ENCODE measurements at places on chromosomes 1 and 21.

DNA sequence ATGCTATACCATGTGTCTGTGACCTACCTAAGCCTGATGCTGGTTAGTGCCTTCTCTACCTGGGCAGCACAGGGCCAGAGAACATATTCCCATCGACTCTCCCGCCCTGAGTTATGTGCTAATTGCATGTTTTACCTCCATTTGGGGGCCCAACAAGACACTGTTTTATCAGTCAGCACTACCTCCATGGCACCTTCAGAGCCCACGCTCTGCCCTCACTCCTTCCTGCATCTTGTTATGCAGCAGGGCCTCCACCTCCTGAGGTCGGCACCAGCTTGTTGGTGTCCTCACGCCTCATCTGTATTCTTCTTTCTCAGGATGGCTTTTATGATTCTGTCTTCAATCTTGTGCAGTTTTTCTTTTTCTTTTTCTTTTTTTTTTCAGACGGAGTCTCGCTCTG, 11.9 kb downstream of the WNT9A start:
- no peak for DNase-seq

GRCh38 chr1:98323906-98324358, 337.6 kb upstream of the SNX7 start:
- peak; percentile 3 for DNase-seq

GRCh38 chr1:93042187-93043056, 36.7 kb upstream of the MTF2 start:
- peak; percentile 9 for DNase-seq

DNA sequence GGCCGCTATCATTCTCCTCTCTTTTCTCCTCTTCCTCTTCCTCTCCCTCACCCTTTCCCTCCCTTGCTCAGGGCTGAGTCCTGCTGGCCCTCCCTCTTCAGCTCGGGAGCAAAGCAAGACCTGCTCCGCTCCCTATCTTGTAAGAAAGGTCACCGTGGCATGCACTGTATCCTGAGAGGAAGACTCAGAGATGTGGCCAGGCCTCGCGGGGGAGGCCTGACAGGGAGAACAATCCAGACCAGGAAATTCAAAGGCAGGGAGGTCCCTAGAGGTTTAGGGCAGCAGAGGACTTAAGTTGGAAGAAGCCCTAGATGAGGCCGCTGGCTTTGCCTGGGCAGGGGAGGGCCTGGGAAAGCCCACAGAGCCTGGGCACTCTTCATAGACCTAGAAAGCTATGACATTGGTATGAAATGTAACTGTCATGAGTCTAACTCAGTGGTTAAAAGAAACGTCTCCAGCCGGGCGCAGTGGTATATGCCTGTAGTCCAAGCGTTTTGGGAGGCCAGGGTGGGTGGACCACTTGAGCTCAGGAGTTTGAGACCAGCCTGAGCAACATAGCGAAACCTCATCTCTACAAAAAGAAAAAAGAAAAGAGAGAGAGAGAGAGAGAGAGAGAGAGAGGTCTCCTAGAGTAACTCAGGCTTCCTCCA, 14.6 kb upstream of the PTAFR start:
- DNase-seq, result no peak

GRCh38 chr1:31531177-31531999, 44.9 kb upstream of the TINAGL1 start:
- no peak for DNase-seq

- peak; percentile 47 for DNase-seq
Observed at GRCh38 chr1:89820422-89821321, at the start of gene LRRC8D. Gene LRRC8D (plus strand): TSS chr1:89821032. CDS start chr1:89933069, 112,037 bp downstream.

DNA sequence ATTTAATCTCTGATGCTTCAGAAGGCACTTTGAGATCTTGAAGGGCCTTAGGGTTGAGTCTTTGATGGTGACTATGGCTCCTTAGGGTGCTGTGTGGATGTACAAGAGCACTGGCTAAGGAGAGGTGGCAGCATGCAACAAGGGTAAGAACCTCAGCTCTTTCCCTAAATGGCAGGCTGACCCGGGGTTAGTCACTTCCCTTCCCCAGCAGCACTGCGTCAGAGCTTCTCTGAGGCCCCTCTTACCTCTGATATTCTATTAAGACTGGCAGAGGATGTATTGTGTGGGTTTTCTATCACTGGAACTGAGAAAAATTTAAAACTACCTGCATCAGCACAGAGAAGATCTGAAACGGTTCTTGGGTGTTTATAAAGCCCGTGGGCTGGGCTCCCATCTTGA, 11.8 kb downstream of the C1orf116 start:
- DNase-seq, result no peak

DNA sequence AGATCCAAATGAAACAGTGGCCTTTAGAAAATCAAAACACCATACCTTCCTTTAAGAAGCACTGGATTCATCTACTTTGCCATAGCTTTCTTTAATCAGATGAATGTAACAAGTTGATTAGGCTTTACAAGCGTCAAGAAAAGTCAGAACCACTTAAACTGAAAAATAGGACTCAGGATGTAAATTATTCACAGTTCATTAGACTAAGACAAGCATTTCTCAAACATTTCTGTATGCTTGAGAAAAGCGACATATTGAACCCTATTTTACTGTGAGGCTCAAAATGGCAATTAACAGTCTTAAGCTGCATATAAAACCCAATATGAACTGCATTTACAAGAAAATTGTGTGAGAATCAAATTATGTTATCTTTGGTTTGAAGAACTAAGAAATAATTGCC, 256.7 kb upstream of the SNX7 start:
- DNase-seq, result no peak

DNA sequence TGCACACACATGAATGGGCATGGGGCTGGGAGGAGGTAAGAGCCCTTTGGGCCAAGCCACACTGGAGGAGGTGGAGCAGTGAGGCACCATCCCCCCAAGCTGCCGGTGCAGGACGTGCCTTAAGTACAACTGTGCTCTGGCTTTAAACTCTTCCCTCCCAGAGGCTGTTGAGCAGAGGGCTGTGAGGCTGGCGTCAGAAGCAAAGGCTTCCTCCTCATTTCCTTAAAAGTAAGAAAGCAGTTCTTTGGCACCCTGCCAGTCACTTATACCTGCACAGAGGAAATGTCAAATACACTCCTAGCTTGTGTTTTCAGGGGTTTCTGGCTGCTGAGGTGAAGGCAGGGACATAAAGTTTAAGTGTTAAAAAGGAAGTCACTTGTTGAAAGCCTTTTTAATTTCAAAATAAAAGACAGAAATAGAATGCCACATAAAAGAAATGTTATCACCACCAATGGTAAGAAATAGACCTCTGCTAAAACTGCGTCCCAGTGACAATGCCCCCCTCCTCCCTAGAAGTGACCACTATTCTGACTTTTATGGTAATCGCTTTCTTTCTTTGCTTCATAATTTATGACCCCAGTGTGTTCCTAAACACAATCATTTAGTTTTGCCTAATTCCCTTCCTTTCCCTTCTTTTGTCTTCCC, 33.0 kb downstream of the LAMC2 start:
- no peak for DNase-seq

DNA sequence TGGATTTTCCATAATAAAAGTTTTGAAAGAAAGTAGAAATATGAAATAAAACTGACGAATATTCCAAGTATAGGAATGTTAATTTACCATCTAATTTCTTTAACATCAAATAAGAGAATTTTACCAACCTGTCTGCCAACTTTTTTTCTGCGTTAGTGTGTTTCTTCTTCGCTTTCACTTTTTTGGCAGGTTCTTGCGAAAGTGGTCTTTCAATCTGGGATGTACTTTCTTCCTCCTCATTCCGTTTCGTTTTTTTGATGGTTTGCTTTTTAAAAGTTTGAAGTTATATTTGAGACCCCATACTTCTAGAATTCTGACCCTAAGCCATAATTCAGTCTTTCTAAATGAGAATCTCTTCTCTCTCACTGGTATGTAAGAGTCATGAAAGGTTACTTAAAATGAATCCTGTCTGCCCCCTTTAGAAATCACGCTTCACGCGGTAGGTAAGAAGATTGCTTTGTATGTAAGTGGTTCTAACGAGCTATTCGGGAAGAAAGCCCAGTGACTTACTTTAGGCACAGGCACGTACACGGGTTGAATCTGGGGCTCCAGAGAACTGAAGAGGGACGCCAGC, 580 bp downstream of the RBM34 start:
- no peak for DNase-seq

DNA sequence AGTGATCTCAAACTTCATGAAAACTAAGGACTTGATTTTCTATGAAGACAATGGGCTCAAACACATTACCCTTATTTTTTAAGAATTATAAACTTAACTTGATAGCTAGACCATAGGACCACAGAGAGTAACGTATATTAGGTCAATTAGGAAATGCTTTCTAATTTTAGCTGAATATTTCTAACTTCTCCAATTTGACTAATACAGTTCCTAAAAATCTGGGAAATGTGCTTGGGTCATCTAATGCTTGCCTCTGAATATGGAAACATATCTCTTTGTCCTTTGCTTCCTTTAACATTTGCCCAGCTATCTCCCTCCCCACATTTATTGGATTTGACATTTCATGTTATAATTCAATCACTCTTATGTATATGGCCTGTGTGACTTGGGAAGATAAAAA, 141.4 kb downstream of the LHX8 start:
- DNase-seq, result no peak

GRCh38 chr1:221923929-221924598, 182.2 kb upstream of the DUSP10 start:
- no peak for DNase-seq

DNA sequence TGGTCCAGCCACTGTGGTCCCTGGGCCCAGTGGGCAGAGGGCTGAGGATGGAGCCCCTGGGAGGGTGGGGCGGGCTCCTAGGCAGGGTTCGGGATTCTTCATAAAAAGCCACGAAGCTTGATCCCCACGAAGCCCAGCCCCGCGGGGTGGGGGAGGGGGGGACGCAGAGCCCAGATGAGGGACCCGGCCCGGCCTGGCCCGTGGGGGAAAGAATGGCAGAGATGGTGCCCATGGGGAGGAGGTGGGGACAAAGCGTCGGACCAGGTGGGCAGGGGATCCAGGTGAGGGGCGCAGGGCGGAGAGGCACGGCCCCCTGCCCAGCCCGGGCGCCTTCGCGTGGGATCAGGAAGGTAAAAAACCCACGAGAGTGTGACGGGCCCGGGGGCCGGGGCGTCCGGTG, 6.0 kb upstream of the SMIM12 start:
- DNase-seq, result no peak

- DNase-seq, result no peak
Observed at GRCh38 chr21:45362748-45363145, 42.2 kb upstream of the COL18A1 start.

- no peak for DNase-seq
Observed at GRCh38 chr1:178091986-178092745, 1.7 kb upstream of the RASAL2 start.

DNA sequence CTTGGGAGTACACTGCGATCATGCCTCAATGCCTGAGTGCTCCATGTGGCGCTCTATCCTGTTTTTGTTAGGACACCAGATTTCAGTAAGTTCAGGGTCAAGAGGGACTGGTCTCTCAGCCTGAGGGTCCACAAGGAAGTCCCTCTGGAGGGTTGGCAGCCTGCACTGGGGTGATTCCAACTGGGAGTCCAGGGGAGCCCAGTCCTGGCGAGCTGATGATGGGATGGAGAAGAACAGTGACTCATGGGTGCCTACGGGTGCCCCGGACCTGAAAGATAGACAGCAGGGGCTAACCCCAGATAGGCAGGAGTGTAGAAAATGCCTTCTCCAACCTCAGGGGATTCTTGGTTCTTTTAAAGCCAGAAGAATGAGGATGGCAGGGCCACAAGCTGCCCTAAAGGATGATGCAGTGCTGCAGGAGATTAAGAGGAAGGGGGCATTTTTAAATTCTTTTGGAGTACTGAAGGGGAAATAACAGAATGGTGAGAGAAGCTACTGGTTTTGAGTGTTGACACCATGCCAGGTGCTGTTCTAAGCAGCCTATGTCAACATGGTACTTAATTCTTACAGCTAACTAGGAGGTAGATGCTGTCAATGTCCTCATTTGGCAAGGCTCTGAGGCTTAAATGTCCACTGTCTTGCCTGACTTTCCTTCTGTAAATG, 68.4 kb upstream of the TLR5 start:
- no peak for DNase-seq

GRCh38 chr1:49098866-49099265, 322.2 kb upstream of the BEND5 start:
- no peak for DNase-seq

- DNase-seq, result no peak
Observed at GRCh38 chr21:36798491-36798890, 99.6 kb downstream of the SIM2 start.

GRCh38 chr1:12276225-12276624, 46.4 kb downstream of the VPS13D start:
- DNase-seq, result no peak

DNA sequence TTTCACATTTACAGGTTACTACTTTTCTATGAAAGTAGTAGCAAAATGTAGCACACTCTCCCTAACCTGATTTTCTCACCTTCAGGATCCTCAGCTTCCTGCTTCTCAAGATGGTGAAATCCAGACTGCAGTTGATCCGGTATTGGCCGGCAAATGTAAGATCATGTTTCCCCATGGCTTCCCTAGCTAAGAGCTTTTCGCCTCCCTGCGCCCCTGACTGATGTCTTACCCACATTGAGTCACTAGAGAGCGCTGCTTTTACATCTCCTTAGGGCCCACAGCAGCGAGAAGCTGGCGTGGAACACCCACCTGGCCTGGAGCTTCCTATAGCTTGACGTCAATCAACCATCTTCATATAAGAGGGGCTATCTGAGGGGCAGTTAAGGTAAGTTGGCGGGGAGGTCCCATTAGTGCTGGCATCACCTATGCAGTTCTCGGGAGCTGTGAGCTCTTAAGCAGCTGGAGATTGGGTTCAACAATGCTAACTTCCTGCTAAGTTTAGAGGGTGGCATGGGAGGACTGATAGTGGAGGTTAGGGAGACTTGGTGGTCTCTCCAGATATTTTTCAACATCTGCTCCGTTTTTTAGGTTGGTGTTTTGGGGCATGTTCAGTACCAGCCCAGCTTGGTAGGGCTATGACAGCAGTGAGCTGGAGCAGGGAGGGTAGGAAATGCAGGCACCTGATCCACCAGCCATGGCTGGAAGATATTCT, 5.5 kb downstream of the PTPN7 start:
- DNase-seq, result peak; percentile 36

DNA sequence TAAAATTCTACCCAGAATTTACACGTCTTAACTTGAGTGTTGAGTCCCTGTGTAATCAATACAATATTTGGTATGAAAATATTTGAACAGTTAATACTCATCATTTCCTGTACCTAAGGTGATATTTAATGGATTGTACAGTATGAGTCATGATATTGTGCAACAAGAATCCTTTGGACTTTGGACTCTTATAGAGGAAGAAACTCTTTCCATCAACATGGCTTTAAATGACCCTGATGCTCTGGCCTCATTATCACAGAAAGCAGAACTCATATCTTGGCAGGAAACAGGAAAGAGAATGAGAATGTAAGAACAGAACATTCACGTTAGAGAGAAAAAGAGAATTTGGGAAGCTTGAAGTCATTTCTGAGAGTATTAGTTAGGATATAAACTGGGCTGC, 168.8 kb upstream of the B3GALT2 start:
- no peak for DNase-seq

- no peak for DNase-seq
Observed at GRCh38 chr1:66291531-66291864, 242.5 kb upstream of the SGIP1 start.

DNA sequence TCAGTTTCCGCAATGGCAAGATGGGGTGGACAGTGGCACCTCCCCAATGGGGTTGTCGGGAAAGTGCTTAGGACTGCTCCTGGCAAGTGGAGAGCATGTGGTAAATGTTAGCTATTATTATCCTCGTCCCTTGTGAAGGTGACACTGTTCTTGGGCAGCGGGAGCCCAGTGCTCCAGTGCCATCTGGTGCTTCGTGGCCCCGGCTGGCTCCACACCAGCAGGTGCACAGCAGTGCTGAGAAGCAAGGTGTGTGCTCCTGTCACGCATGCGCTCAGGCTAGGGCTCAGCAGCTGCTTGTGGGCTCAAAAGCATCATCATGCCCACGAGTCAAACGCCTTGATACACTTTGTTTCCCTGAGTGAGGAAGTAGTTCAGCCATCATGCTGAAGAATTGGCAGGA, 24.9 kb upstream of the KCNC4 start:
- no peak for DNase-seq

All from activated gamma-delta T cell treated with anti-CD3 and anti-CD28 coated beads, Interleukin-2, amount 50 U/mL, for 16 hours (primary cell).